ENCODE measurements at places on chromosomes 4 and X. TPM values are rescaled to one million over a fixed set of nuclear protein-coding genes. Genes with fewer than 3 reads are reported as not detected.

GRCh38 chr4:139986689-139987501 is 167.1 kb downstream of the MAML3 start:
- H3K36me3 ChIP-seq, result no peaks in the 10 kb centered on the region
- no peak for DNase-seq
- no peaks in the 10 kb centered on the region for H3K27me3 ChIP-seq
- no peak overlapping the region for H3K27ac ChIP-seq
- H3K4me3 ChIP-seq, result no peak overlapping the region

- no peak overlapping the region for H3K4me3 ChIP-seq
- DNase-seq, result no peak
Observed at GRCh38 chr4:101655005-101655404, 135.5 kb upstream of the BANK1 start.

GRCh38 chr4:147984065-147984777 is 252.3 kb downstream of the ARHGAP10 start:
- H3K4me3 ChIP-seq, result no peak overlapping the region
- no peaks in the 10 kb centered on the region for H3K27me3 ChIP-seq
- no peak for DNase-seq

- H3K4me1 ChIP-seq, result peaks cover 2% of the 10 kb centered on the region
- no peak for DNase-seq
- no peak overlapping the region for H3K4me3 ChIP-seq
- H3K36me3 ChIP-seq, result no peaks in the 10 kb centered on the region
Observed at GRCh38 chrX:140087875-140088274, 122.6 kb upstream of the CXorf66 start.

GRCh38 chrX:31117266-31117665 is 45.4 kb upstream of the FTHL17 start:
- H3K4me3 ChIP-seq, result no peak overlapping the region
- no peaks in the 10 kb centered on the region for H3K36me3 ChIP-seq
- no peak overlapping the region for H3K27ac ChIP-seq
- no peaks in the 10 kb centered on the region for H3K27me3 ChIP-seq
- peaks cover 1% of the 10 kb centered on the region for H3K4me1 ChIP-seq

GRCh38 chrX:138925330-138925729 is 213.8 kb upstream of the FGF13 start:
- DNase-seq, result no peak
- H3K4me3 ChIP-seq, result no peak overlapping the region
- H3K4me1 ChIP-seq, result no peaks in the 10 kb centered on the region
- H3K36me3 ChIP-seq, result no peaks in the 10 kb centered on the region
- no peak overlapping the region for H3K27ac ChIP-seq
- no peaks in the 10 kb centered on the region for H3K27me3 ChIP-seq

GRCh38 chr4:146458594-146458993 is 63.1 kb downstream of the SLC10A7 start:
- no peak overlapping the region for H3K27ac ChIP-seq
- no peaks in the 10 kb centered on the region for H3K36me3 ChIP-seq
- no peaks in the 10 kb centered on the region for H3K4me1 ChIP-seq
- no peaks in the 10 kb centered on the region for H3K27me3 ChIP-seq
- no peak overlapping the region for H3K4me3 ChIP-seq

GRCh38 chr4:17964576-17964975 is 57.0 kb downstream of the LCORL start:
- DNase-seq, result no peak
- no peaks in the 10 kb centered on the region for H3K36me3 ChIP-seq

DNA sequence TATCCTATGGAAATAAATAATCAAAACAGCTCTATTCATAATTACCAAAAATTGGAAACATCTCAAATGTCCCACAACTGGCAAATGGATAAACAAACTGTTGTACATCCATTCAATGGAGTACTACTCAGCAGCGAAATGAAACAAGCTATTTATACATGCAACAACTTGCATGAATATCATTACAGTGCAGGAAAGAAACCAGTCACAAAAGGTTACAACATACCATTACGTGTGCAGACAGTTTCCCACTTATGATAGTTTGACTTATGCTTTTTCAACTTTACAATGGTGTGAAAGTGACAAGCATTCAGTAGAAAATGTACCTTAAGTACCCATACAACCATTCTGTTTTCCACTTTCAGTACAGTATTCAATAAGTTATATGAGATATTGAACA is 82.3 kb downstream of the NEK1 start:
- no peak for DNase-seq
- no peak overlapping the region for H3K27ac ChIP-seq
- H3K4me1 ChIP-seq, result peaks cover 8% of the 10 kb centered on the region
- H3K27me3 ChIP-seq, result no peaks in the 10 kb centered on the region
- H3K36me3 ChIP-seq, result no peaks in the 10 kb centered on the region
- H3K4me3 ChIP-seq, result no peak overlapping the region

DNA sequence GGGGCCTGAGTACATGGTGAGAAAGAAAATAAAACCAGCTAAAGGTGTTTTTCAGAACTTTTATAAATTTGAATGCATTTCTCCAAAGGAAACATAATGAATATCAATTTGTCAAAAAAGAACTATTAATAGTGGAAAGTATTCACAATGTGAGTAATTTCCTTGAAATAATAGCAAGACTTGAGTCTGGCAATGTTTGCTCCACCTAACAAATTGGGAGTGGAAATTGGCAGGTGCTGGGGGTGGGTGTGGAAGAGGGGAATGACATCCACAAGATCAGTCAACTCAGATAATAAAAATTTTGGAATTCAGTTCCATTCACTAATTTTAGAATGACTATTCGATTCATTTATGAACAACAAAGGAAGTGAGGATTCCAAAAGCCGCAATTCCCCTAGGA is 884.8 kb upstream of the SLIT2 start:
- no peak overlapping the region for H3K4me3 ChIP-seq
- H3K27ac ChIP-seq, result no peak overlapping the region
- no peaks in the 10 kb centered on the region for H3K36me3 ChIP-seq
- DNase-seq, result no peak

DNA sequence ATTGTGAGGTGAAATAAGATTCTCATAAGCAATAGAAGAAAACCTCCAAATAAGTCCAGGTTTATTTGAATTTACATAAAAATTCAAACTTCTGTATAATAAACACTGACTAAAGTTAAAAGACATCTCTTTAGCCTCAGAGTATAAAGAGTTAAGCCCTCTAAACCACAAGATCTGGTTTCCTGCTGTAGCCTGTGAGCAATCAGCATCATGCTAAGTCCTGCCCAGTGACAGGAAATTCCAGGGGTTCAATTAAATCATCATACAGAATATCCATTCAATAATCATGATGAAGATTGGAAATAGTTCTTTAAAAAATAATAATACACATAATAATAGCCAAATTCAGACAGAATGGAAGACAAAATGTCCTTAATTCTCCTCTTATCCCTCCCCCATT is 139.2 kb upstream of the DGKK start:
- H3K27me3 ChIP-seq, result no peaks in the 10 kb centered on the region
- H3K27ac ChIP-seq, result no peak overlapping the region
- no peak overlapping the region for H3K4me3 ChIP-seq
- H3K36me3 ChIP-seq, result no peaks in the 10 kb centered on the region

- peaks cover 18% of the 10 kb centered on the region for H3K4me1 ChIP-seq
- DNase-seq, result peak; percentile 72
- H3K4me3 ChIP-seq, result no peak overlapping the region
- no peak overlapping the region for H3K27ac ChIP-seq
- no peaks in the 10 kb centered on the region for H3K36me3 ChIP-seq
- H3K27me3 ChIP-seq, result no peaks in the 10 kb centered on the region
Observed at GRCh38 chr4:183618681-183619080, 40.3 kb downstream of the RWDD4 start.

- H3K27me3 ChIP-seq, result no peaks in the 10 kb centered on the region
- no peak for DNase-seq
- no peak overlapping the region for H3K4me3 ChIP-seq
- H3K27ac ChIP-seq, result no peak overlapping the region
- no peaks in the 10 kb centered on the region for H3K4me1 ChIP-seq
Observed at GRCh38 chr4:176333076-176333475, 13.3 kb downstream of the SPCS3 start.

DNA sequence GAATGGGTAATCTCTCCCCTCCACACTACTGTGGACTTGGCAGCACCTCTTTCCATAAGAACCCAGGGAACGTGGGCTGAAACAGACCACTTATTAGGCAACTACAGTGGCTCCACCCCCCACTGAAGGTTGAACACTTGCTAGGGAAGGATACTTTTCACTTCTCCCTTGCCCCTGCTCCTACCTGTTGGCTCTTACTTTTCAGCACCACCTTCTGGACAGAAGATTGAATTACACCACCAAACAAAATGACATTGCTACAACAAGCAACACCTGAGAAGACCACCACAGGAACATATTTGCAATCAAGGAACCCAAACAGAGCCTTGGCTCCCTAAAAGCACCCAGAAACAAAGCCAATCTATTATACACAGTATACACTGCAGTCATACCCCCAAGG is 132.1 kb upstream of the CXCL13 start:
- no peaks in the 10 kb centered on the region for H3K27me3 ChIP-seq
- H3K36me3 ChIP-seq, result no peaks in the 10 kb centered on the region
- no peak overlapping the region for H3K27ac ChIP-seq

DNA sequence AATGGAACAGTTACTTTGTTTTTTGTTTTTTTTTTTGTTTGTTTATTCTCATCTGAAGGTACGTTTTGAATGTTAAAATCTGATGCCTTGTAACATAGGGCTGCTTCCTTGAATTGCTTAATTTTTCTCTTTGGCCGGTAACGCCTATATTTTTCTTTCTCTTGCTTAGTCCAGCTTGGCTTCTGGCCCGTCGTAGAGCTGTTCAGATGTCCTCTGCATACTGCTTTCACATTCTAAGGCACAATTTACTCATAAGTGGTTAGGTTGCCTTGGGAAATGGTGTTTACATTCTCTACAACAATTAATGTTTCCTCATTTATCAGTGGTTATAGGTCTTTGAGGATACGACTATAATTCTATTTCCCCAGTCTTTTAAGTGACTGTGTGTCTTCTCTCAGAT is 7.9 kb downstream of the NONO start:
- no peaks in the 10 kb centered on the region for H3K27me3 ChIP-seq
- no peaks in the 10 kb centered on the region for H3K4me1 ChIP-seq
- no peaks in the 10 kb centered on the region for H3K36me3 ChIP-seq
- no peak overlapping the region for H3K27ac ChIP-seq
- no peak for DNase-seq

SLC9B1 gene
- total RNA-seq, result 2.9 TPM

SUPT20HL2 gene
- 0.13 TPM for total RNA-seq

UGT2A1 gene
- not detected for total RNA-seq

IL1RAPL1 gene
- 0.27 TPM for total RNA-seq

PWWP3B gene
- 212 TPM for total RNA-seq

SLC10A4 gene
- 0.12 TPM for total RNA-seq

CCNQ gene
- 19.3 TPM for total RNA-seq

NHS gene
- 4.1 TPM for total RNA-seq

RTL3 gene
- not detected for total RNA-seq
